ENCODE measurements at places on chromosomes 2 and 18.

DNA sequence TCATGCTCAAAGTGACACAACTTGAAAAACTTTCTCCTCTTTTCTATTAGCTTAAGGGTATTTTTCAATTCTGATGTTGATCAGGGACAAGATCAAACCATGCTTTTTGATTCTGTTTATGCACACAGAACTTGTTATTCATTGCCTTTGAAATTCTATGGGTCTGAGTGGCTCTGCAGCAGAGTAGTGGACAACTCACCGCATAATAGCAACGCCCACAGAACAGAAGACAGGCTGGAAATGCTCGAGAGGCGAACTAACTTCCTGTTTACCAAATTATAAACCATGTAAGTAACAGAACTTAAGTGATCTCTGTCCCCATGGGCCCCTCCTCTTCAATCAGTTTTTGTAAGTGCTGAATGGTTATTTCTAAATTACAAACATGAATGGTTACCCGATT, 131.2 kb downstream of the CBLN2 start:
- DNase-seq = no peak

DNA sequence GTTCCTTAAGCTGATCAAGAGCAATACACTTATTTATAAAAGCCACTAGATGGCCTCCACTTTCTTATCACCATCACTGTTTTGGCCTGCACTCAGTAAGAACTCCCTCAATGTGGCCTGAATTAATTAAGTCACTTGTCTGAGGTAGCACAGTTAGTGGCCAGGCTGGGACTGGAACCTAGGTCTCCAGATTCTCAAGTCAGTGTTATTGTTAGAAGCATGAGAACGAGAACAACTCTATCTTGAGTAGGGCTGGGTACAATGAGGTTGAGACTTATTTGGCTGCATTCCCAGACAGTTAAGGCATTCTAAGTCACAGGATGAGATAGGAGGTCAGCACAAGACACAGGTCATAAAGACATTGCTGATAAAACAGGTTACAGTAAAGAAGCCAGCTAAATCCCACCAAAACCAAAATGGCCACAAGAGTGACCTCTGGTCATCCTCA, 115.8 kb downstream of the SS18 start:
- DNase-seq = no peak

DNA sequence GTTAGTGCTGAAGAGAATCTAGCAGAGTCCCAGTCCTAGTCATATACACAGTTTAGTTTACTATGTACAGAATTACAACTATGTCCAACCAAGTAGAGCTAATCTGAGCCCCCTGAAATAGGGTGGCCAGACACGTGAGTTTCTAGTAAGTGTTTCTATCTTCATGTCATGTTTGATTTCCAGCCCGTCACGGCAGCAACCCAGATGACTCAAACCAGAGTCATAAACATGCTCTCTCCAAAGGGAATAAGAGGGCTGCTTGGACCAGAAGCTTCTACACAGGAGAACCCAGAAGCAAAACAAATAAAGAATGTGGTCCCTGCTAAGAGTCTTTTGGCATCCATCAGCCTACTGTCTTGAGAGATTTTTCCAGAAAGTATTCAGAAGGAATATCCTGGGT, 64.9 kb upstream of the WIPF1 start:
- no peak for DNase-seq

GRCh38 chr18:13376841-13377351, 158.3 kb downstream of the LDLRAD4 start:
- DNase-seq = peak; percentile 59

DNA sequence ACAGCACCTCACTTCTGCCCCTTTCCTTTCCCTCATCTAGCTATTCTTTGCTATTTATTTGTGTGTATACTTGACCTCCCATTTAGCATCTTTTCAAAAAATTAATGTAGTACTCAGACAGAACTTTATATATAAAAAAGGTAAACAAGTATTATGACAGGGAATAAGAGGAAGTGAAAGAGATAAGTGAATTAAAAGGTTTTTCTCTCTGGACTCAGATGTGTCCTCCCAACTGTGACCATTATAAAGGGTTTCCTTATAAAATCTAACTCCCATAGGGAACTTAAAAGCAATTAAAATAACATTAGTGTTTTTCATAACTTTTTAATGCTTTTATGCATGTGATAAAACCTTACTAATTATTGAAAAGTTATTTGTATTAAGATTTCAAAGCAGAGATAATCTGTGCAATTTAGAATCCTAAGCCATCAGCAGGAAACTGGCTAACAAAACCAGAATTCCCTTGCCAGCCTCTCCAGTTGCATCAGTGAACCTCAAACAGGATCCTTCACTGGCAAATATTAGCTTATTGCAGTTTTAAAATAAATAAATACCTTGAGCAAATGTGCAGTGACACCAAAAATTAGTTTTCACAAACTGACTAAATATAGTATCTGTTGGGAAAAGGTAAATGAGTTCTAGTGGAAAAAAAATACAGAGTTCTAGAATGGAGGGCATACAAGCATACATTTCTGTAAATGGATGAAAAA, 930.7 kb downstream of the BCL11A start:
- no peak for DNase-seq

DNA sequence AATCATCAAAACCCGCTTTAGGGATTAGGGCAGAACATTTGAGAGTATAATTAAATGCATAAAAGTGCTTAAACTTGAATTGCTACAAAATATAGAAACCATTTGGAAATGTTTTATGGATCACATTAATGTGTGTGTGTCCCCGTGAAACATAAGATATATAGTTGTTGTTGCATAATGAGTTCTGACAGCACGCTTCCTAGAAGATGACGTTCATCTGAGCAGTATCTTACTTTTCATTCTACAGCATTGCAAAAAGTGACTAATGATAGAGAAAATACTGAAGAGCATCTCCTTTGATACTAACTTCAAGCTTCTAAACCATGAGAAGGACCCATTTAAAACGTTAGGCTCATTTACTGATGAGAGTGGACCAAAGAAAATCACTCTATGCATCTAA, 63.7 kb downstream of the SLC8A1 start:
- DNase-seq = no peak

DNA sequence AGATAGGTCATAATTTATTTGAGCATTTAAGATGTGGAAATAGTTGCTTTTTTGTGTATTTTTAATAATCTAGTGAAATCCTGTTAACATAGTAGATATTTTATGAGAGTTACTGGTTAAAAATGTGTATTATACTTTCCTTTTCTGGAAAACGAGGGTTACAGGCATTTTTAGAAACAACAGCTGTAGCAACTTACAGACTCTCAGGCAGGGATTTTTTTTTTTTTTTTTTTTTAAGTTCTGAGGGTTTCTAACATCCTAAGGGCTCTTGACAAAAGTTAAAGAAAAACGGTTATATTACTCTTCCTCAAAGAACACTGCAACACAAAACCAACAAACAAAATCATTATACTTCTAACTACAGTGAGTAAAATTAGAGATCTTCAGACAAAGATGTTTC, 205.9 kb downstream of the ACKR3 start:
- no peak for DNase-seq

- no peak for DNase-seq
Measured at GRCh38 chr2:127674241-127675209, 805 bp downstream of the LIMS2 start.

DNA sequence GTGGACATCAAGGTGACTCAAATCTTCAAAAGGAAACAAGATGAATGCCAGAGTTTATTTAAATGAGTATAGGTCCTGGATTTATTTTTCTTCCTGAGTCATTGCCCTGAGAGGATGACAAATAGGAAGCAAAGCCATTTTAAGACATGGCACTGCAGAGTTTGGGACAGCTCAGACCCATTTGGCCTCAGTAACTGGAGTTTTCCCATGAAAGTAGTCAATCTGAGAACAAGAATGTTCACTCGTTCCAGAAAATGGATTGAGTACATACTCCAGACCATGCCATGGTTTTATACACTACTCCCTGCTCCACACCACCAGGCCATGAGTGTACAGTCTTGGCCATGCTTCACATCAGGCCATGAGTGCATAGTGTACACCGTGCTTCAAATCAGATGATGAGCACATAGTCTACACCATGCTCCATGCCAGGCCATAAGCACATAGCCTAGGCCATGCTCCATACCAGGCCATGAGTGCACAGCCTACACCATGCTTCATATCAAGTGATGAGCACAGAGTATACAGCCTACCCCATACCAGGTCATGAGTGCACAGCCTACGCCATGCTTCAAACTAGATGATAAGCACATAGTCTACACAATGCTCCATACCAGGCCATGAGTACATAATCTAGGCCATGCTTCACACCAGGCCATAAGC, 202.4 kb downstream of the FBXO15 start:
- no peak for DNase-seq

DNA sequence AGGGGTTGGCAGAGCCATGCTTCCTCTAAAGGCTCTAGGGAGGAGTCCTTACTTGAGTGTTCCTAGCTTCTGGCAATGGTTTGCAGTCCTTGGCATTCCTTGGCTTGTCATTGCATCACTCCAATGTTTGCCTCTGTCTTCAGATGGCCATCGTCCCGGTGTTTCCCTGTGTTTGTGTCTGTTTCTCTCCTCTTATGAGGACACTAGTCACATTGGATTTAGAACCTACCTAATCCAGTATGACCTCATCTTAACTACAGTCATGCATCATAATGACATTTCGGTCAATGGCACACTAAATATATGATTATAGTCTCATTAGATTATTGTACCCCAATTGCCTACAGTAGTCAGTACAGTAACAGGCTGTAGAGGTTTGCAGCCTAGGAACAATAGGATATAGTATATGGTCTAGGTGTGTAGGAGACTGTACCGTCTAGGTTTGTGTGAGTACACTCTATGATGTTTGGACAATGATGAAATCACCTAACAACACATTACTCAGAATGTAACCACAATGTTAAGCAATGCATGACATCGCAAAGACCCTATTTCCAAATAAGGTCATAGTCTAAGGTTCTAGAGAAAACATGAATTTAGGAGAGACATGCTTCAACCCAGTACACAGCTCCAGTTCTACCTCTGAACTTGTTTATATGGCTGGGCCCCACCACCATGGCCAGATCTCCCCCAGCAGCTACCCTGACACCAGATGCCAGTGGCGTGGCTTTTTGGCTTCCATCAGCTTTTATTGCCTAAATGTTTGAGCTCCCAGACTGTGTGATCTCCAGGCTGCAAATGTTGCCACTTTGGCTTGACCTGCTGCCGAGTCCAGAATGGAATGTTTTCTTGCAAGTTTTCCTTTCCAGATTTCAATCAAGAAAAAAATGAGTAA, 22.1 kb downstream of the SRD5A2 start:
- no peak for DNase-seq

DNA sequence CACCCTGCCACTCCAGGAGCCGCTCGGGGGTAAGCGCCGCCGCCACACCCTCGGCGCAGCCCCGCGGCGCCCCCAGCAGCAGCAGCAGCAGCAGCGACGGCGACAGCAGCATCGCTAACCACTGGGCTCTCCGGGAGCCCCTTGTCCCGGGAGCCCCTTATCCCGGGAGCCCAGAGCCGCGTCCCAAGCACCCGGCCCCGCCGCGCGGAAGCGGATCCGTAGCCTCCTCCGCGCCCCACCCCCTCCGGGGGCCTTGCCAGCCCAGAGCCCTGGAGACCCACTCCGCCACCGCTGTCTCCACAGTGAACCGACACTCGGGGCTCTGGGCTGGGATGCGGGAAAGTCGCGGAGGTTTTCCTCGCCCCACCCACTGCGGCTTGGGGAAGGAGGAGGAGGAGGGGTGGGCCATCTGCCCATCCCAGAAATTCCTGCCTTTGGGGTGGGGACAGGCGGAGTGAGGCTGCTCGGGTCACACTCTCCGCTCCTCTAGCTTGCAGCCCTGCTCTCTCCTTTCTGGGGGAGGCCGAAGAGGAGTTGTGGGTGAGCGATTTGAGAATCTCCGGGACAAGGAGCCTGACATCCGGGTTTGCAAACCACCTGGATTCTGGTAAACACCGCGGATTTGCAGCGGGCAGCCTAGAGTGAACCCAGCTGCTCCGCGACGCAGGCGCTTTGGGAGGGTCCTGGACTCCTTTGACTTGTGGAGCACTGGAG, at the start of gene PLA2R1:
PLA2R1 (minus strand) TSS at position 324 of the 714 bp plus-strand sequence; CDS start at position 112, 212 bp downstream.
- DNase-seq = no peak

DNA sequence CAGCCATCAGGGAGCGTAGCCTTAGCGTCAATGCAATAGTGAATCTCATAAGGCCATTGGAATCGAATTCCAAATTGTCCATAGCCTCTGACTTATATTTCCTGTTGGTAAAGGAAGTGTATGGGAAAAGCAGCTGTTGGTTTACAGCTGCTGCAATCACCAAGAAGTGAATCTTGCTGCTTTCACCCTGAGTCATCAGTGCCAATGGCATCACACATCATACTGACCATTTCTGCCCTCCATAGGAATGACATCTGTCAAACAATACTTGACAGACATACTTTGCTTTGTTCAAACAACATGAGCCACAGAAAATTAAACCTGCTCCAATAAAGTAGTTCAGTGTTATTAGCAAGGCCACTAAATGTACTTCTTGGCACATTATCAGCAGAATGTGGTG, 111.2 kb upstream of the KLHL29 start:
- DNase-seq = no peak

DNA sequence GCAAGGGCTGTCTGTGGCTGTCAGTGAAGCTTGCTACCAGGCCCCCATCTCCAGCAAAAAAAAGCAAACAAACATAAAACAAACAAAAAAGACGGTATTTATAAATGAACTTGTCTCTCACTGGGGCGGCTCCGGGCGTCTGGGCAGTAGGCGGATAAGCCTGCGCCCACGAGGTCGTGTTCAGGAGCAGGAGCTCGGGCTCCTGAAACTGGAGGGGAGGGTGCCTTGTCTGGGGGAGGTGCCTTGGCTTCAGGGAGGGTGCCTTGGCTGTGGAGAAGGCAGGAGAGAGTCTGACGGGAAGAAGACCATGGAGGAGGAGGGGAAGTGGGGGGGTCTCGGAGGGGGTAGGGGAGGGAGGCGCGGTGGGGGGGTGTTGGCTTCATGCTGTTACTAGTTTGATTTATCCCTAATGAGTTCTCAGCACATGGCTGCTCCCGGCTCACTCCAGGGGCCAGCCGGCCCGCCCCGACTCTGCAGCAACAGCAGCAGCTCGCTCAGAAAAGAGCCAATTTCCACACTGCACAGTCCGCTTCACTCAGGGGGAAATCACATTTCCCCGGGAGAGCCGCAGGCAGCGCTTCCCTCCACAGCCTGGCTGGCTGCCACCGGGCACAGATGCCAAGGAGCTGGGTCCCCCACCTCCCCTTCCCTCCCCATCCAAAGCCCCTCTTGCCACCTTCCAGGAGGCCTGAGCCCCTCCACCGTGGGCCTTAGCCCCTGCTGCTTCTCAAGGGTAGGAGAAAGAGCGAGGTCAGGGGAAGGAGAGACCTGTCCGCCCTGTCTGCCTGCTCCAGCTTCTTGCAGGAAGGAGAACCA, 38.7 kb downstream of the PSD4 start:
- no peak for DNase-seq

GRCh38 chr18:62324181-62324828, 805 bp upstream of the TNFRSF11A start:
- no peak for DNase-seq

- DNase-seq = no peak
Measured at GRCh38 chr2:186972281-186972970, 123.5 kb upstream of the ZSWIM2 start.

Data from activated CD4-positive, alpha-beta T cell treated with anti-CD3 and anti-CD28 coated beads for 1 hour (primary cell).